DND-41 (cell line): ENCODE measurements at places on chromosomes 1 and 21.

DNA sequence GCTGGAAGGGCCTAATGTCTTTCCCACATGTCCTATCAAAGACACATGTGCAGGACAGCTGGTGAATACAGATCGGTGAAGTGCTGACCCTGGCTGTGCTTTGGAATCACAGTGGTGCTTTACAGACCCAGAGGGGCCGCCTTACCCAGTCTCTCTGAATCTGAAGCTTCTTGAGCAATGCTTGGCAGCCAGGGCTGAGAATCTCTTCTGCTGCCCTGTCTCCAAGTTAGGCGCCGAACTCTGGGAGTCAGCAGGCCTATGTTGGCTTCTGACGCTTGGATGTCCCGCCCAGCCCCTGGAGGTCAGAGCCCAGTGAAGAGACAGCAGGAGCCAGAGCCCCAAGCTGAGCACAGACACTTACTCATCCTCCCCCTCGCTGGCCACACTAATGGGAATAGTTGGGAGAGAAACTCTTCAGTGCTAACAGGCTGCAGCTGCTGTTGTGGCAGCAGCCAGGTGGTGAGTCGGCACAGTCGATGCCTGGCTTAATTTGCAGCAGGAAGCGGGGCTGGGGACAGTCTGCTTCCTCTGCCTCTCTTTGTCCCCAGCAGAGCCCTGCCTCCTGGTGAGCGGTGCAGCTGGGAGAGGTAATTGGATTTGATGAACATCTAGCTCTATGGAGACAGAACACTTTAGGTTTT is 68.1 kb downstream of the URB2 start:
- DNase-seq = peak; percentile 93

DNA sequence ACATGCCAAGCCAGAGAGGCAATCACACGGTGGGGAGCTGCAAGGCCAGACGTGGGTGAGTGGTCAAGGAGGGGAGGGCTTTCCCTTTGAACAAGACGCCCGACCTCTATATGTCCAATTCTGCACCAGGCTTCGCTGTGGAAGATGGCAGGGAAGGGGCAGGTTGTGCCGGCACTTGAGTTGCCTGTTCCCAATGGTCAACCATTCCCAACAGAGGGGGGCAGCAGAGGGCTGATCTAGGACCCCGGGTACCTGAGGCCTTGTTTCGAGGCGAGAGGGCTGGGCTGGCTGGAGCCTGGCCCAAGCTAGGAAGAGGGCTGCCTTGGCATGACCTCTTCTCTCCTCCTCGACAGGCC is 64.9 kb downstream of the TMEM53 start:
- DNase-seq = peak; percentile 24

DNA sequence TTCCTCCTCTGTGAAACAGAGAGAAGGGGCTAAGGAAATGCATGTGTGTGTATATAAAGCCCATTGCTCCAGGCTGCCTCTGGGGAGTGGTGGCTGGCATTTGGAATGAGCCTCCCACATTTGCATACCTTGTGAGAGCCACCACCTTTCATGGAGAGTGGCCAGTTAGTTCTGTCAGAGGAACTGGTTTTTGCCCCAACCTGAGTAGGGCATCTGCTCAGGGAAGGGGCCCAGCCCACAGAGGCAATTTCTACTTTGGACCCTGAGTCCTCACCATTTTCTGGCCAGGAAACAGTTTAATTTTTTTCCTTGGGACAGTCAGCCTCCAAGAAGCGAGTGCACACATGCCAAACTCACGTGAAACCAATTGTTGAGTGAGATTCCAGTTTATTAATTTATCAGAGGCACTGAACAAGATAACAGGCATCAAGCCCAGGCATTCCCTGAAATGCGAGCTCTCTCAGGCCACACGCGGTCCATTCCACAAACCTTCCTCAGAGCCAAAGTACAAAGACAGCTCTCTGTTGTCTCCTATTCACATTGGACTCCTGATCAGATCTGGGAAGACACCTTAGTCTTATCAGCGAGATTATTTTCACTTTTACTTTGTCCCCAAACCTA is 1.0 kb upstream of the SLC6A9 start:
- DNase-seq = no peak

- DNase-seq = no peak
Measured at GRCh38 chr1:206735553-206736031, 35.0 kb upstream of the IL19 start.

- peak; percentile 16 for DNase-seq
Measured at GRCh38 chr1:106717591-106717990, 338.9 kb upstream of the PRMT6 start.

GRCh38 chr1:157403608-157404007 is 148.7 kb downstream of the FCRL5 start:
- DNase-seq = no peak

GRCh38 chr1:54421101-54421504 is 14.9 kb upstream of the SSBP3 start:
- DNase-seq = no peak

DNA sequence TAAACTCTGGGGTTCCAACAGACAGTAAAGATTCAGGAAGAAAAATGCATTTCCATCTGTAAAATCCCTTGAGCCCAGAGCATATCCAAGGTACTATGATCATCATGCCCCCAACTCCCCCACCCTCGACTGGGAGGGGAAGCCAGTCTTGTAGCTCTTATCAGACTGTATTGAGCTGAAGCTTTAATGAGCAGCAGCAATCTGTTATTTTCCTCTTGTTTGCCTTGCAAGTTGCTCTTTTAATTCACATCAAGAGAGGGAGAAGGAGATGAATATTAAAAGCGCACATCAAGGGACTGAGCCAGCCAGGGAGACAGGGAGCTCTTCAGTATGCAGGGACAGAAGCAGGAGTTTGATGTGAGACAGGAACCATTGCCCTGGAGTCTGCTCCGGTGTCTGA is 52.5 kb upstream of the KCNA3 start:
- DNase-seq = no peak

DNA sequence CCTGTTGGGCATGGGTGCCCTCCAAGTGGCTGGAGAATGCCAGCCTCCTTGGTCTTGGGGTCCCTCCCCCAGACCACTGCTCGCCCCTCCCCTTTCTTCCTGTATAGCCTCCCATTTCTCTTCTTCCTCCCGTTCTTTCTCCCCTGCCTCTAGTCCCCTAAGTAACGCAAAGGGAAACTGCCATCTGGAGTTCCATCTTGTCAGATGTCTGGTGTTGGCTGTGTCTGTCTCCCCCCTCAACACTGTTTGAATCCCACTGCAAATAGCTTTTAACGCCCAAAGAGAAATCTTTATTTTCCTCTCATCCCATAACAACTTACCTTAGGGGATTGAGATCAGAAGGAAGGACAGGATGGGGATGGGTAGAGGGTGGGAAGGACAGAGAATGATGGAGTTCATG is 55.3 kb upstream of the CSF3R start:
- DNase-seq = no peak

DNA sequence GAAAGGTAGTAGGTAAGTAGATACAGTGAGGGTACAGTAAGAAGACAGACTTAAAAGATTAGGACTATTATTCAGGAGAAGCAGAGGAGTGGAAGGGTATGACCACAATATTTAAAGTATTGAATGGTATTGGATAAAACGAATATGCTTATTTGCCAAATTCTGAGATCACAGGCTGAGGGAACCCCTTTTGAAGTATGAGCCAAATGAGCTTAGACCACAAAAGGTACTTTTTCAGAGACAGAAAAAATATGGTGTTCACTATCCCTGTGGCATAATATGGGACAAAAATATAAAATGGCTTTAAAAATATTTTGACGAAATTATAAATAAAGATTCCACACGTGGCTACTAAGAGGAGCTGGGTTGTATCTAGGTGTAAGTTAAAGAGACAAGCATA is 880 bp upstream of the MTF2 start:
- DNase-seq = no peak

GRCh38 chr1:178241057-178241456 is 147.2 kb downstream of the RASAL2 start:
- DNase-seq = no peak

DNA sequence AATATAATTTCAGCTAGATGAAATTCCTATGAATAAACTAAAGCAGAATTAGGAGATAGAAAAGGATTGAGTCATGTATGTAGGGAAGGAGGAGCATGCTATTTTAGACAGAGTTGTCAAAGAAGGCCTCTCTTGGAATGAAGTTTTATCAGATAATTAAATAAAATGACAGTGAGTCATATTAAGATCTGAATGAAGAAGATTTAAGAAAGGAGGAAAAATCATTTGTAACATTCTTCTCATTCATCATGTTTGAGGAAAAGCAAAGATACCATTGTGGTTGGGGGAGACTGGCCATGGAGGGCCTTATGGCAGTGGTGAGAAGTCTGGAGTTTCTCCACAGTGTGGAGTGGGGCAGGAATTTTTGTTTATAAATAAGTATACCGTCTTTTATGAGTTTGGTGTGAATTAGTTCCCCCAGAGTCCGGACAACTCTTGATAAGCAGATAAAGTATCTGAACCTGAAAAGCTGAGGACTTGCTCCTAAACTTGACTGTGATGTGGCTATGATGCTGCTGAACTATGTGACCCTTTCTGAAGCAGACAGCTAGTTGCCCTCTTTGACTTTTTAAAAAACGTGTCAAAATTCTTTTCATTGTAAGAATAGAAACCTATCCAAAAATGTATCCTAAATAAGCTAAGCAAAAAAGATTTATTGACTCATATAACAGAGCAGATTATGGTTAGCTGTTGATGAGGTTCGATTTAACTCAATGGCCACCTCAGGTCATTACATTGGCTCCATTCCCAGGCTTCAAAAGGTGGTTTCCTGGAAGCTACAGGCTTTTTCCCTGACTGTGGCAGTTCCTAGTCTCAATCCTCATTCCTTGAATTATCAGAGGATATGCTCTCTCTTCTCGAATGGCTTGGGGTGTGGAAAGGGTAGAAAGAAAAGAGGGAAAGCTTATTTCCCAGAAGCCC is 90.8 kb downstream of the LHX9 start:
- DNase-seq = no peak
